ENCODE measurements at places on chromosomes 6 and 20.

- DNase-seq, result no peak
Observed at GRCh38 chr20:23021541-23021940, 13.6 kb upstream of the SSTR4 start.

- DNase-seq, result peak; percentile 19
Observed at GRCh38 chr6:20699402-20699801, 165.1 kb downstream of the CDKAL1 start.

- no peak for DNase-seq
Observed at GRCh38 chr6:22108199-22108598, 188.6 kb downstream of the PRL start.

DNA sequence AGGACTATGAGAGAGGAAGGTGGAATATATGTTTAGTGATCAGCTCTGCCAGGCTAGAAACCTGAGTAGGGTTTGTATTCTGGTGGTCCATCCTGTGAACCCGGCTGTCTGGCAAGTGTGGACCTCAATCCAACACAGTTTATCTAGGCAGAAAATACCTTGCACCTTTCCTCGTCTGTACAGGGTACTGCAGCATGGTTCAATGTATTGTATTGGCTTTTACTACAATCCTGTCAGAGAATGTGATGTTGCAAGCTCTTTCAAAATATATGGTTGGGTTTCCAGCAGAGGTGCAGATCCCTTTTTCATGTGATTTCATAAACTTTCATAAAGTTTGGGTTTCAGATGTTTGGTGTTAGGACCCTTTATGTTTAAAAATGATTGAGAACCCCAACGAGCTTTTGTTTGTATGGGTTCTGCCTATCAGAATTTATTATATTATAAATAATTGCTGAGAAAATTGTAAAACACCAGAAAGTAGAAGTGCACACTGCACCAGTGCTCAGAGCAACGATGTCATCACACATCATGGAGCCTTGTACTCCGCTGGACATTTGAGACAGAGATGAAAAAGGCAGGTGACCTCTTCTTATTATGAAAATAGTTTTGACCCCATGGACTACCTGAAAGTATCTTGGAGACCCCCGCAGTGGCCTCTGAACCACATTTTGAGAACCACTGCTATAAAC lies 106.6 kb downstream of the RTN4IP1 start:
- DNase-seq, result no peak

- no peak for DNase-seq
Observed at GRCh38 chr6:89542081-89542857, 96.3 kb downstream of the LYRM2 start.

DNA sequence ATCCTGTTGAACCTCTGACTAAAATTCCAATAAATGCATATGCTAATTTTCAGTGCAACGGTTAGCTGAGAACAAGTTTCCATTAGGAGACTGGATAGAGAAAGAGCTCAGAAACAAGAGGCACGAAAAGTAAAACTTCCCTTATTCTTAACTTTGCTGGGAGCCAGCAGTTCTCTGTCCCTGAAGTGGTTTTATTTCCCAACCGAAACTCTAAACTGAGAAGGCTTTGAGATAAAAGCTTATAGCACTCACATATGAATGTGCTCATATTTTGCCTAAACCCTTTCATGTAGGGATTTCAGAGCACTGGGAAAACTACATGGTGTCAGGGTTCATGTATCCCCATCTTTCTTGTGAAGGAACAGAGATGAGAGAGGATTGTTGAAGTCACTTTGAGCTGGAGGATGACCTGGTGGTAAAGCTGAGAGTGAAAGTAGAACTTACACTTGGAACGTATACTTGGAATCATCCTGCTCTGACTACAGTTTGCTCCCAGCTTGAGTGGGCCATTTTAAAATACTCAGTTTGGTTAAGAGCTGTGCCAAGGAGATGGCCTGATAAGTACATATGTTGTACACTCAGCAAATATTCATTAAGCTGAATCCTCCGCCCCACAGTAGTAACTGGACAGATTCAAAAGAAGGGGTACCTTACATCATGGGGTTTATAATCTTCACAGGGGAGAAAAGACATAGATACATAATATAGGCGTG lies 324.2 kb upstream of the CNR1 start:
- DNase-seq, result no peak

DNA sequence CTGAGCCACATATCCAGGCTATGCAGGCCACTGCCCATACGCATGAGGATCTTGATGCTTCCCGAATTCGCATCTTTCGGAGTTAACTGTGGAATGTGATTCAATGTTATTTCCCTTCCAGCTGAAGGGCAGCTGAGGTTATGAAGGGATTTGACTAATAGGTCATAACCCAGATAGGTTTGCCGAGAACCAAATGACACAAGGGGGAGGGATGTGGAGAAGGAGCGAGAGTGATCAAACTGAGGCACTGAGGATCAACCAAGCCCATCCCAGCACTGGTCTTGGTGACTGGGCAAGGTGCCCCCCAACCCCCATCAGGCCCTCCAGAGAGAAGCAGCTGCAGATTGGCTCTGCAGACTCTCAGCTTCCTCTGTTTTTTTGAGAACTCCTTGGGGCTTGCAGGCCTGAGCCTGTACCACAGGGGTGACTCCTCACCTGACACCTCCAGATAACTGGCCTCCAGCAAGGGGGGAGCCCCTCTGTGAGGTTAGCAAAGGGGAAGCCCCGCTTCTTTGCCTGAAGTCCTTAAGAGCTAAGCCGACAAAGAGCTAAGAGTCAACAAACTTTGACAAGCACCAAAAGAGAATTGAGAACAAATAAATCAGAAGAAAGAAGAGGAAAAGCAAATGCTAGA lies 185.9 kb downstream of the PDE7B start:
- DNase-seq, result no peak

DNA sequence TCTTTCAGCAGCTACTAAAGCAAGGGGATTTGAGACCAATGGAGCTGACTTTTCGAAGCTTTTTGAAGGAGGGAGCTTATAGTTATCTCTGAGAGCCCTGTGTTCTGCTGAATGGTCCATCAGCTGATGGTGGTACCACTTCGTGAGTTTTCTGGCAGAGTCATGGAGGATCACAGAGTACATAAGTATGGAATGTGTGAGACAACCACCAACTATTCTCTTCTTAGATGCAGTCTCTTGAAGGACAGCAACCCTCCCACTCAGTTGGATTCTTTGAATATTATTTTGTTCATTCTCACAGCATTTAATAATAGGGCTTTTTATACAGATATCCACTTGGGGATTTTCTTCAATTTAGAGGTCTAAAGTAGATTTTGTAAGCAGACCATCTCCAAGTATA lies 75.3 kb downstream of the ELOVL2 start:
- DNase-seq, result no peak

DNA sequence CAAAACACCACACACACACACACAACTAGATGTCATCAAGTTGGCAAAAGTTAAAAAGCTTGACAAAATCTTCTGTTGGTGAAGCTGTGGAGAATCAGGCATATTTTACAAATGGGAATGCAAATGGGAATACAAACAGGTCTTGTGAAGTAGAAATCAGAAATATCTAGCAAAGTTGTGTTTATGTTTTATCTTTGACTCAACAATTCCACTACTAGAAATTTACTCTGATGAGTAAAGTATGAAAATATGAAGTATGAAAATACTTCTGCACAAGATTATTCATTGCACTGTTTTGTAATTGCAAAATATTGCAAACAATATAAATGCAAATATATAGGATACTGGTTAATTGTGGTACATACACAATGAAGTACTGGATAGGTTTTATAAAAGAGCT lies 1166.0 kb upstream of the GJE1 start:
- DNase-seq, result no peak

DNA sequence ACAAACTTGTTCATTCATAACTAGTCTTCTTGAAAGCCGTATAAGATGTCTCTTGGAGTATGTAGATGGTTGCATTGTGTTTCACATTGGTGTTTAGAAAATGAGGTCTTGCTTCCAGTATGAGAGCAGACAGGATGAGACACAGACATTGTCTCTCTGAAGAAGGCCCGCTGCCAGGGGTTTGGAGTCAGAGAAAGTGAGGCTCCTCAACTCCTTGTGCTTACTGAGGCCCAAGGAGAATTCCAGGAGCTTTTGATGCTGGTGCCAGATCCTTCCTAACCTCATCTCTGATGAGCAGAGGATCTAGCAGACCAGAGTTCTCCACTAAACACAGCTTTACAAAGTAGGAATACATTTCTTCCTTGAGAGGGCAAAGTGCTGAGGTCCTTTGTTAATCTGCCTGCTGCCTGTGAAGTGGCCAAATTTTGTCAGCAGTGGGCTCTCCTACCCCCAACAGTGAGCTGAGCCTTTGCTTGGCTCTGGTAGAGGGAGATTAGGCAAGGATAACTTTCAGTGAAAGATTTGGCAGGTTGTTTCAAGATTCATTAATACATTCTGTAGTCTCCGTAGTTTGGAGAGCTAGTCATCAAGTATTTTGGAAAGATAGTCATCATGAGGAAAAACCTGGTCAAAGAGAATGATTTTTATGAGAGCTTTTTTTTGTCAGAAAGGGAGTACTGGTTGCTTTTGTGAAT lies 9.7 kb downstream of the MAPRE1 start:
- DNase-seq, result no peak

DNA sequence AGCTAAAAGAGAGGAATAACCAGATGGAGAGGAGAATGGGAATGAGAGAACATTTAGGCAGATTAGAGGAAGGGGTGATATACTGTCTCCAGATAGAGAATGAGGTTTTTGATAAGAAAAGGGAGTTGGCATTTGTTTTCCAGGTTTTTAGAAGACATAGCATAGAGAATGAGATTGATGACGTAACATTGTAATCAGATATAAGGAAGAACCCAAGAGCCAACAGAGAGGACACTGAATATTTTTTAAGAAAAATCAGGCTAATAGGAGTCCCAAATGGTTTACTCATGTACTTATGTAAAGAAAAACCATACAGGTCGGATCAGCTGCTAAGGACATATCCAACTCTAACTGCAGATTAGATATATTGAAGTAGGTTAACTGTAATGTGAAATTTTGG lies 112.9 kb downstream of the TBC1D7 start:
- DNase-seq, result no peak

DNA sequence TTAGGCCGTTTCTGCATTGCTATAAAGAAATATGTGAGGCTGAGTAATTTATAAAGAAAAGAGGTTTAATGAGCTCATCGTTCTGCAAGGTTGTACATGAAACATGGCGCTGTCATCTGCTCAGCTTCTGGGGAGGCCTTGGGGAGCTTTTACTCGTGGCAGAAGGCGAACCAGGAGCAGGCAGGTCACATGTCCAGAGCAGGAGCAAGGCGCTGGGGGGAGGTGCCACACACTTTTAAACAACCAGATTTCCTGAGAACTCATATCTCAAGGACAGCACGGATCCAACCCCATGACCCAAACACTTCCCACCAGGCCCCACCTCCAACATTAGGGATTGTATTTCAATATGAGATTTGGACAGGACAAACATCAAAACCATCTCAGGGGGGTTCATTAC lies 6.4 kb upstream of the SLC13A3 start:
- DNase-seq, result no peak

- DNase-seq, result no peak
Observed at GRCh38 chr6:28907394-28907793, 16.4 kb downstream of the TRIM27 start.

DNA sequence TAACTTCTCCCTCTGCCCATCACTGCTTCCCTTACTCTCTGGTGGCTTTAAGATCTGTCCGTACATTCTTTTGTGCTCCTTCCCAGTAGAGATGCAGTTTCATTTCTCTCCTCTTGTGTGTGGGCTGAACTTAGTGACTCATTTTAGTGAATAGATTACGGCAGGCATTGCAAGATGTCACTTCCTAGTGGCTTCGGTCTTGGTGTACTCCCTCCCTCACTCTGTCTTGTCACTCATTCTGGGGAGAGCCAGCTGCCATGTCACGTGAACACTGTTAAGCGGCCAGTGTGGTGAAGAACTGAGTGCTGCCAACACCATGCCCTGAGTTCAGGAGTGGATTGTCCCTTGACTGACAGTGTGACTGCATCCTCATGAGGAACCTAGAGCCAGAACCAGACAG lies 115.9 kb downstream of the OTOR start:
- DNase-seq, result no peak

GRCh38 chr6:4280031-4280430 lies 144.7 kb upstream of the ECI2 start:
- DNase-seq, result no peak

- peak; percentile 35 for DNase-seq
Observed at GRCh38 chr6:4606821-4607704, 169.1 kb upstream of the CDYL start.

DNA sequence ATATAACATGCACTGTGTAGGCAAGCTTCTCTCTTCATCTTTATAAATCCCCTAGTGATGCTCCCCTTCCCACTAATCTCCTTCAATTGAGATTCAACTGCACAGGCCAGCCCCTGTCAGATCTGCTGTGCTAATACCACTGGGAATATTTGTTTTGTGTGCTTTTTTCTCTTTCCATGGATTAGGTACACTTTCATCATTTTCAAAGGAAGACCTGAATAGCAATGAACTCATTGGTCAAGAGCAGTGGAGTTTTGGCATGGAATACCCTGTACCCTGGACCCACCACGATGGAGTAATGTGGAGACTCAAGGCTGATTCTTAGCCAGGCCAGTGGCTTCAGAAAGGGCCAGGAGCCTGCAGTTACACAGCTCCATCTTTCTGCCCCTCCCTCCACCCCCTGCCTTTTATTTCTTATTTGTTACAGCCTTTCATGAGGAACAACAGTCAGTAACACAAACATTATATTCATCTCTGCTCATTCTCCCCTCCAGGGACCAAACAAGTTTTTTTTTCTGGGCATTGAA lies 75.4 kb upstream of the KCNG1 start:
- DNase-seq, result no peak

DNA sequence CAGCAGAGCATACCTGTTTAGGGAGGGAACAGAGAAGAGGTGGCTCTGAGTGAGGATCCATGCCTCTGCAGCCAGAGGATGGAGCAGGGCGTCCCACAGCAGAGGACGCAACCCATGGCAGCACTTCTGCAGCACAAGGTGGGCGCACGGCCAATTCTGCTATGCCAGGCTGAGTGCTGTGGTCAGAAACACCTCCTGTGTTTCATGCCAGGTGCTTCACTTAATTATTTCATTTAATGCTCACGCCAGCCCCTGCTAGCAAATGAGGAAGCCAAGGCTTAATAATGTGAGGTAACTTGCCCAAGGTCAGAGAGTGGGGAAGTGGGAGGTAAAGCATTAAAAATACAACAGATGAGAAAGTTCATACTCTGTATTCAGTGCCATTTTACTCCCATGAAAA lies 68.5 kb upstream of the PTGIS start:
- DNase-seq, result no peak

- no peak for DNase-seq
Observed at GRCh38 chr6:7529141-7529540, 12.3 kb upstream of the DSP start.

DNA sequence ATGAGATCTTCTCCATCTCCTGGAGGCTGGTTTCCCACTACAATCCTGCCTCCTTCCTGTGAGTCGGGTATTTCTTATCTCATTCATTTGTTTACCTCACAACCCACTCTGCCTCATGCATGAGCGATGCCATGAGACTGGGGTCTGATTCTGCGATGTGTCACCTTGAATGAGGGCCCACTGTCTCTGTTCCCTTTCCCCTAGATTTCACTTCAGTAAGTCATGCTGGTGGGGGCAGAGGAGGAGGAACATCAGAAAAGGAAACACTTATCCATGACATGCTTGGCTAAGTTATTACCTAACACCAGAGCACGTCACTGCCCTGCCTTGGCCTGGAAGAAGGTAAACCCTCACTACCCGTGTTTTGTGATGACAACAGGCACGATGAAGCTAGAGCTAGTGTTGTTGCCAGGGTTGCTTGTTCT lies 337.4 kb upstream of the PRDM1 start:
- peak; percentile 22 for DNase-seq

Data from kidney (tissue), 22 donors.